ENCODE measurements at places on chromosomes 7 and 10.

DNA sequence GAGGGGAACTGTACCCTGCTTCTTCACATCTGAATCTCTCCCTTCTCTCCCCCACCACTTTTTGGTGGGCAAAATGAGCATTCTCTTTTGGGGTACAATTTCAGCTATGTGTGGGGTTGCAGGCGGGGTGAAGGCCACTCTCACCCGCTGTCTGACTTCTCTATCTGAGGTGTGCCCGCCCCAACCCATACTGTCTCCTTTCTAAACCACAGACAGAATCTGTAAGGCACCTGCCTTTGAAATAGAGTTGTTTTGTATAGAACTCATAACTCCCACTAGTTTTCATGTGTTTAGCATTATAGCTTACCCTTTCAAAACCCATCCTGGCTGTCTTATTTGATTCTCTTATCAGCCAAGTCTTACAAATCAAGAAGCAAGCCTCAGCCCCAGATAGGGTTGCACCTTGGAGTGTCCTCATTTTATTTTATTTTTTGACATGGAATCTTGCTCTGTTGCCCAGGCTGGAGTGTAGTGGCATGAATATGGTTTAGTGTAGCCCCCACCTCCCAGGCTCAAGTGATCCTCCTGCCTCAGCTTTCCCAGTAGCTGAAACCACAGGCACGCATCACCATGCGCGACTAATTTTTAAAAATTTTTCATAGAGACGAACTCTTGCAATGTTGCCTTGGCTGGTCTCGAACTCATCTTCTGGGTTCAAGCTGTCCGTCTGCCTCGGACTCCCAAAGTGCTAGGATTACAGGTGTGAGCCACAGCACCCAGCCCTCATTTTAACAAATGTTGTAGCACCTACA is 11.9 kb downstream of the TSPAN14 start:
- no peak for DNase-seq

GRCh38 chr10:74282848-74283210 is 131.8 kb downstream of the ADK start:
- no peak for DNase-seq

GRCh38 chr10:132253092-132253687 is 54.6 kb downstream of the STK32C start:
- DNase-seq, result no peak

DNA sequence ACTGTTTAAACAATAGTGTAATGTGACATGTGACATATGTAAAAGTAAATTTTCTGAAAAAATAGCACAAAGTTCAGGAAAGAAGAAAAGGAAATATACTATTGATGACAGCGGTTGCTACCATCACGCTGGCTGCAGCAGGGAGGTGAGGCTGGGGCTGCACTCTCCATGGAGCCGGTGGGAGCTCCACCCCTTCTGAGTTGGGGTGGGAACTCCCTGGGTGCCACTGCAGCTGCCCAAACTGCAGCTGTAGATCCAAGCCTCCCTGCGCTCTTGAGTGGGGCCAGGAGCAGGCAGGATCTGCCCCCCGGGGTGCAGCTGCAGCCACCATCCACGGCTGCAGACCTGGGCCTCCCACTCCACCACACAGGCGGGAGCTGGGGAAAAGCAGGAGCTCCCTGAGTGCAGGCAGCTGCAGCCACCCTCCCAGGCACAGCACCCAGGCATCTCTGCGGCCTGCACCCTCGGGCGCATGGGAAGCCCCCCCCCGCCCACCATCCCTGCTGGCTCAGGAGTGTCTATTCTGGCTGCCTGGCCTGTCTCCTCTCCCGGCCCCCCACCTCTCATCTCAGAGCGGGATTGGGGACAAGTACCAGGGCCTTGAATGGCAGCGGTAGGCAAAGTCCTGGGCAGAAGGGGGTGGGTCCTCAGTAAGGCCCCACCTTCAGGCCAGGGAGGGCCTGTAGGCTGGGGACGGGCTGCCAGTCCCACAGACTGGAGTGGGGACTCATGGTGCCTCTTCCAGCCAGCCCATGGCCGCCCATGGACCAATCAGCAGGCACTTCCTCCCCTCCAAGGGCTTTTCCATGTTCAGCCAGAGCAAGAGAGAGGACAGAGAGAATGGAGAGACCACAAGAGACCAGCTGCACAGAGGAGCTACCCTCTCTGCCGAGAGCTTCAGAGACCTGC is 50.1 kb downstream of the TNS3 start:
- DNase-seq, result no peak

- no peak for DNase-seq
These were observed 32.2 kb upstream of the ZFAND2A start for GRCh38 chr7:1192171-1192676.

- no peak for DNase-seq
These were observed 381.0 kb downstream of the CALN1 start for GRCh38 chr7:72030994-72031667.

- DNase-seq, result no peak
These were observed 338 bp downstream of the ATP6V0E2 start for GRCh38 chr7:149873970-149874643.

DNA sequence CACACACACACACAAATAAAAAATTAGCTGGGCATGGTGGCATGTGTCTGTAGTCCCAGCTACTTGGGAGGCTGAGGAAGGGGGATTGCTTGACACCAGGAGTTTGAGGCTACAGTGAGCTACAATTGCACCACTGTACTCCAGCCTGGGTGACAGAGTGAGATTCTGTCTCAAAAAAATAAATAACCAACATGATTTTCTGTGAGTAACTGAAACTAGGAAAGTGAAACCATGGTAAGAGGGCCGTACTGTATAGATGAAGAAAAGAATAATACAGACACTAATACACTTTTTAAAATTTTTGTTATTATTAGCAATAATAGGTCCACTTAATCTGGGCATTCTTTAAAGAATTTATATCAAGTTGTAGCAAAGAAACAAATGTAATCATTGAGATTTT is 170.9 kb downstream of the HGF start:
- no peak for DNase-seq

DNA sequence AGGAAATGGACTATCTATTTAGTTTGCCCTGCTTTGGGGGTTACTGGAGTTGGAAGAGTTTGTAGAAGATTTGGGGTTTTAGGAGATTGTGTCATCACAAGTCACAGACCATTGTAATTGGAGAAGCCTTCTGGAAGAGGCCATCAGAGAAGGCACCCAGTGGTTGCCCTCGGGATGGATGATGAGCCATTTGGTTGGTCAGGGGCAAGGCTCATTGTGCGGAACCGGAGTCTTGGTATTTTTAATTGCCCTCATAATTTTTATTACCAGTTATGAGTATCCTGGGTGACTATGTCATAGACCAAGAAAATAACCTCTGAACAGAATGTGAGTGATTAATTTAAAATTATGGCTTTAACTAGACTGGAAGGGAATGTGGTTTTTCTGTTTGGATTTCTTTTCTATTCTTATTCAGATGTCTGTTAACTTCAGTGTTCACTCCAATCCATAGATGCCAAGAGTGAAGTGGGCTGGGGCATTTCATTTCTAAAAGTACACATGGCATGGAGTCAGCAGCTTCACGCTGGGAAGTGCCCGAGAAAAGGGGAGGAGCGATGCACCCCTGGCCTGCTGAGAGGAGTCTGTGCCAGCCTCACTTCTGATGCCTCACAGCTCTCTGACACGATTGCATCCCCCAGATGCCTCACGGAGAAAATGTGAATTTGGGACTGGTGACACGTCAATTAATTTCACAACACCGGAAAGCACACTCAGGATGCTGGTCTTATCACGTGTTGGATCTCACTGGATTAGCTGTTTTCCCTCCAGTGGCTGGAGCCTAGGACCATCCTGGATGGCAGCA is 225.6 kb upstream of the IGFBP3 start:
- DNase-seq, result no peak

GRCh38 chr10:77575271-77576006 is 62.2 kb downstream of the KCNMA1 start:
- no peak for DNase-seq

- DNase-seq, result no peak
These were observed at the start of gene STK31 for GRCh38 chr7:23710000-23710399. TSS of gene STK31 (plus strand) at chr7:23710219. CDS start at chr7:23710286, 67 bp downstream.

DNA sequence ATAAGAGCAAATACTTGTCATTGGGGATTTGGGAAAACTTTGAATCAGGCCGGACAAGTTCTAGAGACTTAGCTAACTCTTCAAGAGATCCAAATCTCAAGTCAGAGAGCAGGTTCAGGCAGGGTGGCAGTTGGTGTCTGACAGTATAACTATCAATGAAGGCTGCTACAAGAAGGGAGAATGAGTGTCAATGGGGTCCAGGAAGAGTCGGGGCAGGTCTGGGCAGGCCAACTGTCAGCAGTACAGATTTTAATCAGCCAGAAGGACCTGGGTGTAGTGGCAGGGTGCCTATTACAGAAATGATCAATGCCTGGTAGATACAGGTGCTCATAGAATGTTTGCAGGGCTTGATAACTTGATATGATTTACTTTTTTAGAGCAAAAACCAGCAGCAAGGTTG is 751.1 kb downstream of the GRM8 start:
- no peak for DNase-seq

GRCh38 chr10:132076578-132077081 is 10.9 kb downstream of the JAKMIP3 start:
- DNase-seq, result peak; percentile 37

DNA sequence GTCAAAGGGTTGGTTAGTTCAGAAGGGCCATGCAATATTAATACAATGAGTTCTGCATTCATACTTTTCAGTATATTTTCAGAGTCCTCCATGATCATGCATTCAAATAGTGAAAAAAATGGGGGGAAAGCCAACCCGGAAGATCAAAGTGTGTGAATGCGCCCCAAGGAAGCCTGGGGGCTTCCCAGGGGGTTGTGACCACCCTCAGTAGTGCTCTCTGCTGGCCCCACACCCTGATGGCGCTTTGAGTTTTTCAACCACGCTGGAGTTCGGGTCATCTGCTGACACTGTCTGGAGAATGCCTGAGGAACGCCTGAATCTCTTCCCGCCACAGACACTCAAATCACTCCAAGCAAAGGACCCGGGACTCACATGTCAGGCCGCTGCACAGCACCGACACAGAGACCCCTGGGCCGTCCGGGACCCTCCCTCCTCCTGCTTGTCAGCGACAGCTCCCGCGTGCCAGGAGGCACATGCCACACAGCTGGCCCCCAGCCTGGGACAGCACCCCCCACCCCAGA is 1.0 kb downstream of the TNS3 start:
- DNase-seq, result peak; percentile 61

GRCh38 chr7:42315103-42315502 is 78.1 kb upstream of the GLI3 start:
- DNase-seq, result no peak

DNA sequence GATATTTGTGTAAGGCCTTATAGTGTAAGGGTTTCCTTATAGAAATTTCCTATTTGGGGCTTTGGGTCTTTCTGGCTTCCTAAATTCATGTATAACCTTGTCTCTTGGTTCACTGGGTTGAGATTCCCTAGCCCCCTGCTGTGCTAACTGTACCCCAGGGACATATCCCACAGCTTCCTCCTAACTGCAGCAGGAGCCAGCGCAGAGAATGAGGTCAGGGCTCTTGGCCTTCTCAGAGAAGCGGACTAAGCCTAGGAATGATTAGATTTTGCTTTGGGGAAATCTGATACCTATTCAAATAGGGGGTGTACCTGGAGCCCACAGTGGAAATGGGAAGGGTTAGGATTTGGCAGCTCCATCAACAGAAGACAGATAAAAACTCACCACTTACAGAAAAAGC is 138.1 kb upstream of the EFCAB10 start:
- DNase-seq, result no peak

- no peak for DNase-seq
These were observed 128.4 kb downstream of the ZFAND4 start for GRCh38 chr10:45544191-45544590.

DNA sequence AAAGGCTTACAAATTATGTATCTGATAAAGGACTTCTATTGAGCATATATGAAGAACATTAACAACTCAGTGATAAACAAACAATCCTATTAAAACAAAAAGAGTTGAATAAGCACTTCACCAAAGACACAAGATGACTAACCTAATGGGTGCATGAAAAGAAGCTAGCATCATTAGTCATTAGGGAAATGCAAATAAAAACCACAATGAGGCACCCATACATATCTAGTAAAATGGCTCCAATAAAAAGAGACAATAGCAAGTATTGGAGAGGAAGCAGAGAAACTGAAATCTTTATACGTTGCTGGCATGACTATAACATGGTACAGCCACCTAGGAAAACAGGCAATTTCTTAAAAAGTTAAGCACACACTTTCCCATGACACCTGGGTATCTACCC is 77.6 kb upstream of the ZMIZ1 start:
- DNase-seq, result no peak

GRCh38 chr7:144534655-144535395 is 131.3 kb upstream of the NOBOX start:
- no peak for DNase-seq

- DNase-seq, result no peak
These were observed 50.8 kb downstream of the ALOX5 start for GRCh38 chr10:45424668-45425404.

DNA sequence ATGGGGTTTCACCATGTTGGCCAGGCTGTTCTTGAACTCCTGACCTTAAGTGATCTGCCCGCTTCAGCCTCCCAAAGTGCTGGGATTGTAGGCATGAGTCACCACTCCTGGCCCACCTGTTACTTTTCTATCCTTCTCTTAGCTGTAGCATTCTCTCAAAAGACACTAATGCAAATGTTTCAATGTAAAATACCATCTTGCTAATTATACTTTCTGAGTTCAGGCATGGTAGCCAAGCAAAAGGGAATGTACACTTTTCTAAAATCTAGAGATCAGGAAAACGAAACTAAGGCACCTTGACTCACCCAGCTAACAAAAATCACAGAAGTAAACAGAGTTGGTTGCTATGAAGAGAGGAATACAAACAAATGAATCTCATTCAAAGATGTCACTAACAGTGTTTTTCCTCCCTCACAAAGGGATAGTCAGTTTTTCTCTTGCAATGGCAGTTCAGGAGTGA is 401.0 kb upstream of the NRP1 start:
- no peak for DNase-seq

DNA sequence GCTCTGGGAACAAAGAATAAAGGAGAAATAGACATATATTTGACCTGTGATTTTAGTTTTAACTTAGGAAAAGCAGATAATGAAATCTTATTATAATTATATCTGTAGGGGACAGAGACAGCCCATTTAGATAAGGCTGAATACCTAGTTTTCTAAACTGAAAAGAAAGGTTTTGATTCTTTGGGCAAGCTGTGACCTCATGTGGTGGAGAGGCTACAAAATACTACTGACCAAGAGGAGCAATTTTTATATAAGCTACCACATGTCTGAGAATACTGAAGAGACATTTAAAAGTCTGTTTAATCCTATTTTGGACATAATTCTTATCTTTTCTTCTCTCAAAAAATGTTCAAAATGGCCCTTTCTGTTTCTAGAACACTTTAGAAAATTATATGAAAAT is 271.0 kb downstream of the MTERF1 start:
- DNase-seq, result no peak

DNA sequence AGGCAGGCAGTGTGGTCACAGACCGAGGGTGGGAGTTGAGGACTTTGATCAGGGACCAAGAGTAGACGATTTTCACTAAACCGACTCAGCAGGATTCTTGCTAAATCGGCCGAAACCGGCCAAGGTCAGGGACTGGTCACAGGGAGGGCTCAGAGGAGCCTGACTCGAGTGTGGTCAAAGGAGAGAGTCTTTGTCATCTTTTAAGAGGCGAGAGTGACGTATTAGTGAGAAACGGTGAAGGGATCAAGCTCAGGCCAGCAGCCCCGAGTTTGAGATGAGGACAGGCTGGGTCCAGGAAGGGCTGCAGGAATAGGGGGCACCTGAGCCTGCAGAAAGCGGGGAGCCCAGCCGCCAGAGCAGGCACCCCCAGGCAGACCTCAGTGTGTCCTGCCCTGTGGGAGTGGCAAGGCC is 41.6 kb upstream of the FAM20C start:
- DNase-seq, result no peak

- peak; percentile 50 for DNase-seq
These were observed 324.6 kb downstream of the ATRNL1 start for GRCh38 chr10:115417585-115418265.

All from ecto neural progenitor cell (in vitro differentiated cells).